ENCODE measurements at places on chromosomes 2 and 18.

GRCh38 chr2:163753726-163754125 is 17.9 kb upstream of the FIGN start:
- DNase-seq: no peak

DNA sequence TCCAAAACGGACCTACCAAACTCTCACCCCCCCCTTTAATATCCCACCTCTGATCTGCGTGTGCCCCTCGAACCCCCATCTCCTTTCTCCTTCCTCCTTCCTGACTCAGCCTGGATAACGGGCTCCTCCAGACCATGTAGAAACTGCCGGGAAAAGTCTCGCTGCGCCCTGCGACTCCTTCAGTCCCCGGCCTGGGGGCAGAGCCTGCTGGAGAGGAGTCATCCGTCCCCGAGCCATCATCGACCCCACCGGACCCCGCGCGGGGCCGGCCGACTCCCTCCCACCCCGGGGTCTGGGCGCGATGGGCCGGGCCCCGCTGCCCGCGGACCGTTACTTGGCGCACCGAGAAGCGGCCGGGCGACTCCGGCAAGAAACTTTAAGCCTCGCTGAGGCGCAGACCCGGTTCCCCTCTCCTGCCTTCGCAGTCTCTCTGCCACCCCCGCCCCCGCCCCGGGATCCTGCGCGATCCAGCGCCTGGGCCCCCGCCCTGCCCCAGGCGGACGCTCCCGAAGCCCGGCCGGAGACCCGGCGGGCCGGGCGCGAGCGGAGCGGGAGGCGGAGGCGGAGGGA is 3.4 kb downstream of the ZEB2 start:
- DNase-seq: peak; percentile 72

- no peak for DNase-seq
Measured at GRCh38 chr2:217150236-217150635, 290.4 kb upstream of the TNP1 start.

DNA sequence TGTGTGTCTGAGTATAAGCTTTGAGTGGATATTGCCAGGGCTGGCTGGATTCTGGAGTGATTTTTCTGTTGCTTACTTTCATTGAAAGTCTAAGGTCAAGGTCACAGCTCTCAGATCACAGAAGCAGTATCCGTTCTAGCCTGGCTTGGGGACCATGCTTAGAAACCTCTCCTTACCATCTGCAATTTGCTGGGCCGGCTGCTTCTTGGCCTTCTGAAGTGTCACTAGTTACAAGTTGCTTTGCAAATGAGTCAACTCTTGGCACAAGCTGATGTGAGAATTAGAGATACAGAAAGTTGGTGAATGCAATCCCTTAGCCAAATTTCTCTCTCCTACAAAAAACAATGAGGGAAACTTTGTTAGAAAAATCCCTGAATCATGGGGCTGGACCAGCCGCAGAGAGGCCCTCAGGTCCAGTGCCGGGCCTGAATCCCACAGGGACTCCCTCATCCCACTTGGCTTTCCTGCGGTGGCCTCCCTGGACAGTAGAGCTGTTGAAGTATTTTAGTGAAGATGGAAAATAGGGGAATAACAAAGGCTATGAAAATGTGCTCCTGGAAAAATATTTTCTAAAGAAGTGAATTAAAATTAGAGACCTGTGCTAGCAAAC is 92.7 kb upstream of the CNGA3 start:
- no peak for DNase-seq

- peak; percentile 84 for DNase-seq
Measured at GRCh38 chr2:222671259-222672067, at the start of gene MOGAT1. Gene MOGAT1, plus strand, starts transcription at chr2:222671658. Its CDS starts 128 bp downstream, at chr2:222671786.

DNA sequence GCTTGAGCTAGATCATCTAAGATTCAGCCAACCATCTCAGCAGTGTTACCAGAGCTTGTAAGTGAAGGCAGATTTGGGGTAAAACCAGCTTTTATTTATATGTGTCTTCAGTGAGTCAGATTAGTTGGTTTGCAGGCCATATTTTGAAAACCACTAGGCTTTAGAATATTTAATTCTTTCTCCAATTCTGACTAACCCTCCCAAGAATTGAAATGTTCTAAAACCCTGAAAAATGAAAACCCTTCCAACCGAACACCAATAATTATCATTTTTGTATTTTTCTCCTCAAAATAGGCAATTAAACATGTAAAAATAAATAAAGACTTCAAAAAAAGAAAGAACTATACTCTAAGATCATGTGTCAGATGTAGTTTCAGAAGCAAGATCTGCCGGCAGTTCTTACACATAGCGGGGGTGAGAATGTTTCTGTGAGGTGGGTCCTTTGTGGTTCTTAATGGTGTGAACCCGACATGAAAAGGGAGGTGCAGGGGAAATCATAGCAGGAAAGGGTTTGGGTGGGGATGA is 14.2 kb downstream of the PLEK start:
- no peak for DNase-seq

- no peak for DNase-seq
Measured at GRCh38 chr2:47189635-47190034, 34.5 kb upstream of the STPG4 start.

DNA sequence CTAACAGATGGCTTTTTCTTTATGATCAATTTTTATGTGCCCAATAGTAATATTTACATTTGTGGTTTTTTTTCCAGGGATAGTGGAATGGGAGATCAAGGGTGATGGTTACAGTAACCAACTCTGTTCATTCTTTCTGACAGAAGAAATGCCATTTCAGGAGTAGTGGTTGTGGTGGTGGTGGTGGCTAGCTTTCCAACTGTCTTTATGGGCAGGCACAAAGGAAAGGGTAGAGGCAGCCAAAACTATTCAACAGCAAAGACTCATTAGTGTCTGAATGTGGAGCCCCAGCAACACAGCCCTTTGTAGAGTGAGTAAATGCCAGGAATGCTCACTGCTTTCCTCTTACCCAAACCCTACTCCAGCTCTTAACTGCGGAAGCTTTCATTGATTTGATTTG is 227.7 kb downstream of the RND3 start:
- no peak for DNase-seq

- DNase-seq: no peak
Measured at GRCh38 chr2:68901561-68901960, 30.4 kb upstream of the BMP10 start.

GRCh38 chr18:9697121-9697520 is 11.0 kb upstream of the RAB31 start:
- DNase-seq: no peak

DNA sequence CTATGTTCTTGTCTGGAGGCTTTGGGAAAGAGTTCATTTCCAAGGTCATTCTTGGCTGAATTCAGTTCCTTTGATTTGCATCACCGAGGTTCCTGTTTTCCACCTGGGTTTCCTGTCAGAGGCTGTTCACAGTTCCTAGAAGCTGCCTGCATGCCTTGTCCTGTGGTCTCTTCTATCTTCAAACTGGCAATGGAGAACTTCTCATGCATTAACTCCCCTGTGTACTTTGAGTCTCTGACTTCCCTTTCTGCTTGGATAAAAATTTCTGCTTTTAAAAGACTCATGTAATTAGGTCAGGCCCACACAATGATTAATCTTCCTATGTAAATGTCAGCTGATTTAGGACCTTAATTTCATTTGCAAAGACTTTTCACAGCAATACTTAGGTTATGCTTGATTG is 499.3 kb upstream of the FANCL start:
- DNase-seq: no peak

- DNase-seq: no peak
Measured at GRCh38 chr18:79611040-79611681, 68.4 kb upstream of the CTDP1 start.

DNA sequence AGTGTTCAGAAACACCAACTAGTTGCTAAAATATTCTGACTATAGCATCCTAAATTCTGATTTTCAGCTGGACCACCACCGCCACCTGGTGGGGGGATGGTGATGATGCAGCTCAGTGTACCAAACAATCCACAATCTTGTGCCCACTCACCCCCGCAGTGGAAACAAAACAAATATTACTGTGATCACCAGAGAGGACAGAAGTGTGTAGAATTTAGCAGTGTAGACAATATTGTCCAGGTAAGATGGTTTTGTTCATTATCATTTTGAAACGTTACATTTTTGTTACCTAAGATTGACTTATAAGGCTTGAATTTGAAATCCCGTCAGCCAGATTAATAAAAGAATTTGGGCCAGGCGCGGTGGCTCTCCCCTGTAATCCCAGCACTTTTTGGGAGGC is 31.7 kb upstream of the UBXN4 start:
- DNase-seq: peak; percentile 66

DNA sequence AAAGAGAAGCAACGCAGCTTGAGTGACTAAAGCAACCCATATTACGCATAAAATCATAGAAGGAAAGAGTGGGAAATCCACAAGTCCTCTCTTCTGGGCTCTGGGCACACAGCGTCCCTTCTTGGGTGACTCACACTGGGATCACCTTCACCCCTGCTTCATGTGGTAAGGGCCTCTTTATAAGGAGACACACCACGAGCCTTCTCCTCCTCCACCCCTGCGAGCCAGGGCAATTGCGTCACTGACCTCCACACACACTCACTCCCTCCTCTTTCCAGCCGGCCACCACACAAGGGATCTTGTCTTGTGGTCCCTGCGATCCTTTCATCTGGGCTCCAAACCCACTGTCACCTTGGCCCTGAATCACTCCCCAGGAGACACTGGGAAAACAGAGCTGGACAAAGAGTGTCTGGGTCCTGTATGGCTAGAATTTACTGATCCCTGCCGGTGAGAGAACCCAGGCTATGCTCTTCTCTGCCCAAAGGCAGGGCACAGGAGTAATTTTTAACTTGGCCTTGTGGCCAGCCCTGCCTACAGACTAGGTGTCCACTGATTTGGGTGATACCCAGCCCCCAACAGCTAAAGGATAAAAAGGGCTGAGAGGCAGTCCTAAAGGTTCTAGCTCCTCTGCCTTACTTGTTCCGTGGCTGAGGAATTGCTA is 35.3 kb downstream of the NHEJ1 start:
- DNase-seq: no peak

DNA sequence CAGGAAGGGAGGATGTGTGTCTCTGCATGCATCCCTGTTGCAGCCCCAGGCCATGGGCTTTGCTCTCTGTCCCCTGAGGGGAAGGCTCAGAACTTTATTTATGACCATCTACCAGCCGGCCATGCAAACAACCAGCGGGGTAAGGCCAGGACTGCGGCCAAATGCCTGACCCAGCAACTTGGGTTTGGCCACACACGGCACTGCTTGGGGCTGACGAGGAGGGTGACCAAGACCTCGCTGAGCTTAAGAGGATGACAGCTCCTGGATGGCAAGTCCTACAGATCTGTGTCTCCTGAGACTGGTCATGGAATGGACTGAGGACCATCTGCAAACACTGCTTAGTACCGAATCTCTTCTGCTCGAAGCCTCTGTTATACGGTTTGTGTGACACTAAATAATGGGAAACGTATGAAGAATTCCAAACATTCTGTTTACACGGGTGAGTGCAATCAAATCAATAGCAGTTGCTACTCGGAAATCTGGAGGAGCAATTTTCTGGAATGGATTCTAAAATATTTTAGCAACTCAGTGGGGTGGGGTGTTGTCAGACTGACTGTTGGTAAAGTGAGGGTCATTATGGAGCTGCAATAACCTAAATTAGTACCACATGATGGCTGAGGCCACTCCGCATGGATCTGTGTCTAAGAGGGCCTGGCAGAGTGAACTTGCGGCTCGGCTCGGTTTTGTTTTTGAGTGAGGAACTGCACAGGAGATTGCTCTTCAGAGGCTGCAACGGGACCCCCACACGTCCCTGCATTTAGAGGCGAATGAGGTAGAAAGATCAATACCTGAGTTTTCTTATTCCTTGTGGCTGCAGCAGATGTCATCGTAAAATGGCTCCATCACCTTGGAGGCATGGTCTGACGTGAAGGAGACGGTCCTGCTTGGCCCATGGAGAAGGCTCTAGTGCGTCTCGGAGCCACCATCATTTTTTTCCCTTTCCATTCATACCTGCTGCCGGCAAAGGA is 26.6 kb downstream of the TMEM18 start:
- DNase-seq: no peak

DNA sequence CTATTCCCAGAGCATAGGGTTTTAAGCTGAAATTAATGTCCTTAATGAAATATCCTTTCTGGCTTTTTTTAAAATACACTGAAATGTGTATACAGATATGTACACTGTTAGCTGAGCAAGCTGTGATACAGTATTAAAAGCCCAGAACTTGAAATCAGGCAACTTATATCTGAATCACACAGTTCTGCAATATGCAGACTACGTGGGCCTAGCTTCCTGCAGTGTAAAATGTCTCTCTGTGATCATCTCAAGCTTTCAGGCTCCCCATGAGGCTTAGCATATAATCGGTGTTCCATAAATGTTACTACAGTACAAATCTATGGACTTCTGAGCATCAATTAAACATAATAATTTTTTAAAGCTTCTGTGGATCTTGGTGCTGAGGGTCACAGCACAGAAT is 8.2 kb downstream of the FBXO15 start:
- DNase-seq: no peak

DNA sequence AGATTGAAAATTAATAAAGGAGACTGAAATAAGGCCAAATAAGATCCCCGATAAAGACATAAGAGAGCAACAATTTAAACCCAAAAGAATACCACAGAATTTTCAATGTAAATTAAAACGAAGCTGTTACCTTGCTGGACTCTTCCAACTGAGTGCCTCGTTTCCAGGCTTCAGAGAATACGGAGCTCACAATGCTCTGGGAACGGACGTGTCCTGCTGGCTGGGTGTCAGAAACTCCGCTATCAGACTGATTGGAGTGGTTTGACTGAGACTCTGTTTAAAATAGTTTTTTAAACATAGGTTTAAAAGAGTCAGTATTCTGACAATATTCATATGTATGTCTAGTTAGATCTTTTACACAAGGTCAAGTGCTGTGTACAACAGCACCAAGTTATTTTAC is 90.4 kb downstream of the RAPH1 start:
- no peak for DNase-seq

GRCh38 chr2:223054193-223054781 is 2.3 kb downstream of the KCNE4 start:
- DNase-seq: no peak

DNA sequence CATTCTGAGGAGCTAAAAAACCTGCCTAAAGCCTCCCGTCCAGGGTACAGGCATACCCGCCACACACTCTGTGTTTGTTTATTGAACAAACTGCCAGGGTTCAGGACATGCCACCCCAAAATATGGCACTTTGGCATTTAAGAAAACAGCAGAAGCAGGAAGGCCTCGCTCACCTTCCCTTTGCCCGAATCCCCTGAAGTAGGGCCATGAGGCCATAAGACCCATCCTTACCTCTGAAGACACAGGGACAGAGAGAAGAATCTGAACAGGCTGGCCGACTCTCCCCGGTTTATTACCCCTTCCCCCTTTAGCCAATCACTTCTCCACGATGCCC is 1.7 kb upstream of the NEURL3 start:
- DNase-seq: no peak

- no peak for DNase-seq
Measured at GRCh38 chr2:226603606-226604005, 196.0 kb downstream of the IRS1 start.
